ENCODE measurements at places on chromosomes 3 and 15. TPM values are rescaled to one million over a fixed set of nuclear protein-coding genes. Genes with fewer than 3 reads are reported as not detected.

DNA sequence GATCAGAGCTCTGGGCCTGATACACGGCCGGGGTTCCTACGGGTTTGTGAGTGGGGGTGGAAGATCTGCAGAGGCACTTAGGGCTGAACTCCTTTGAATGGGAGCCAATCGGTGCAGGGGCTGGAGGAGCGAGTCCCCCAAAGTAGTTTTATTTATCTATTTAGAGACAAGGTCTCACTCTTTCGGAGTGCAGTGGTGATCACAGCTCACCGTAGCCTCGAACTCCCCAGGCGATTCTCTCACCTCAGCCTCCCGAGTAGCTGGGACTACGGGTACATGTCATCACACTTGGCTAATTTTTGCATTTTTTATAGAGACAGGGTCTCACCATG, 1.6 kb upstream of the CELSR3 start:
- H3K4me1 ChIP-seq: no peaks in the 10 kb centered on the region
- H3K36me3 ChIP-seq: peaks cover 3% of the 10 kb centered on the region
- no peak overlapping the region for H3K4me3 ChIP-seq
- no peak overlapping the region for H3K27ac ChIP-seq
- DNase-seq: no peak

- H3K4me1 ChIP-seq: no peaks in the 10 kb centered on the region
- H3K27me3 ChIP-seq: no peaks in the 10 kb centered on the region
- H3K36me3 ChIP-seq: no peaks in the 10 kb centered on the region
- no peak overlapping the region for H3K4me3 ChIP-seq
- DNase-seq: peak; percentile 7
These were observed 160.5 kb downstream of the GREM1 start for GRCh38 chr15:32878342-32878741.

GRCh38 chr3:50337175-50337861, 3.3 kb downstream of the RASSF1 start:
- H3K27ac ChIP-seq: peak overlapping the region; percentile 91
- peak overlapping the region; percentile 95 for H3K4me3 ChIP-seq
- peaks cover 22% of the 10 kb centered on the region for H3K36me3 ChIP-seq

Gene LIPH
- not detected for total RNA-seq

Gene GPR62
- total RNA-seq: not detected

Gene POLQ
- total RNA-seq: 10.0 TPM
